ENCODE measurements at places on chromosomes 7 and 10. TPM values are rescaled to one million over a fixed set of nuclear protein-coding genes. Genes with fewer than 3 reads are reported as not detected.

The GNGT1 gene
- not detected for total RNA-seq

The HILPDA gene
- total RNA-seq = 16.4 TPM

The FAM25C gene
- not detected for total RNA-seq

The RBM17 gene
- total RNA-seq = 47.5 TPM

The MKRN1 gene
- total RNA-seq = 50.5 TPM

The C10orf88 gene
- total RNA-seq = 9.9 TPM

The TAF5 gene
- 4.2 TPM for total RNA-seq

The SCART1 gene
- total RNA-seq = 4.2 TPM

The ZNF804B gene
- under 0.01 TPM for total RNA-seq

The ENTPD1 gene
- 0.86 TPM for total RNA-seq

The ADRA2A gene
- total RNA-seq = 0.32 TPM

The TIAL1 gene
- total RNA-seq = 40.9 TPM

The UCN3 gene
- total RNA-seq = not detected

The DYNC1I1 gene
- total RNA-seq = 0.43 TPM

The C10orf53 gene
- total RNA-seq = not detected

The PRPS1L1 gene
- total RNA-seq = not detected

The PRTFDC1 gene
- 14.8 TPM for total RNA-seq

The KIF20B gene
- 10.3 TPM for total RNA-seq

The CDK5 gene
- 22.2 TPM for total RNA-seq

The RNF133 gene
- 0.86 TPM for total RNA-seq

The NME8 gene
- not detected for total RNA-seq

The TRIM73 gene
- 0.86 TPM for total RNA-seq

The DGKI gene
- 11.3 TPM for total RNA-seq

The GFRA1 gene
- 9.3 TPM for total RNA-seq

The KLF14 gene
- total RNA-seq = under 0.01 TPM

The GDF2 gene
- not detected for total RNA-seq

The GATAD1 gene
- total RNA-seq = 23.5 TPM

The SPAM1 gene
- total RNA-seq = not detected

The PNLIPRP1 gene
- not detected for total RNA-seq

The FOXI2 gene
- total RNA-seq = not detected

The PAPSS2 gene
- 417 TPM for total RNA-seq

The PTPN20 gene
- total RNA-seq = under 0.01 TPM

The CALCR gene
- under 0.01 TPM for total RNA-seq

The WDR86 gene
- 1.3 TPM for total RNA-seq

The SMKR1 gene
- total RNA-seq = not detected

The WEE2 gene
- 0.32 TPM for total RNA-seq

The TRPV5 gene
- not detected for total RNA-seq

The SH2B2 gene
- total RNA-seq = 0.97 TPM

The ADAMTS14 gene
- total RNA-seq = 1.6 TPM

The SLK gene
- 48.8 TPM for total RNA-seq

The CTAGE15 gene
- under 0.01 TPM for total RNA-seq

The CYP26C1 gene
- not detected for total RNA-seq

The ECHDC3 gene
- 1.3 TPM for total RNA-seq

The VSTM4 gene
- total RNA-seq = 4.7 TPM

The MKI67 gene
- 21.2 TPM for total RNA-seq

The GIMAP7 gene
- not detected for total RNA-seq

The ZNF853 gene
- 0.32 TPM for total RNA-seq

The SPACDR gene
- not detected for total RNA-seq

The ARHGEF35 gene
- total RNA-seq = 0.97 TPM

The C10orf105 gene
- total RNA-seq = not detected

The INSYN2A gene
- under 0.01 TPM for total RNA-seq

The FAM20C gene
- 33.2 TPM for total RNA-seq
